ENCODE measurements at places on chromosomes 2 and 18.

GRCh38 chr18:6396276-6396675 lies 18.4 kb downstream of the L3MBTL4 start:
- no peak for DNase-seq

GRCh38 chr2:130846686-130847375 lies 10.1 kb downstream of the ARHGEF4 start:
- DNase-seq, result peak; percentile 37

DNA sequence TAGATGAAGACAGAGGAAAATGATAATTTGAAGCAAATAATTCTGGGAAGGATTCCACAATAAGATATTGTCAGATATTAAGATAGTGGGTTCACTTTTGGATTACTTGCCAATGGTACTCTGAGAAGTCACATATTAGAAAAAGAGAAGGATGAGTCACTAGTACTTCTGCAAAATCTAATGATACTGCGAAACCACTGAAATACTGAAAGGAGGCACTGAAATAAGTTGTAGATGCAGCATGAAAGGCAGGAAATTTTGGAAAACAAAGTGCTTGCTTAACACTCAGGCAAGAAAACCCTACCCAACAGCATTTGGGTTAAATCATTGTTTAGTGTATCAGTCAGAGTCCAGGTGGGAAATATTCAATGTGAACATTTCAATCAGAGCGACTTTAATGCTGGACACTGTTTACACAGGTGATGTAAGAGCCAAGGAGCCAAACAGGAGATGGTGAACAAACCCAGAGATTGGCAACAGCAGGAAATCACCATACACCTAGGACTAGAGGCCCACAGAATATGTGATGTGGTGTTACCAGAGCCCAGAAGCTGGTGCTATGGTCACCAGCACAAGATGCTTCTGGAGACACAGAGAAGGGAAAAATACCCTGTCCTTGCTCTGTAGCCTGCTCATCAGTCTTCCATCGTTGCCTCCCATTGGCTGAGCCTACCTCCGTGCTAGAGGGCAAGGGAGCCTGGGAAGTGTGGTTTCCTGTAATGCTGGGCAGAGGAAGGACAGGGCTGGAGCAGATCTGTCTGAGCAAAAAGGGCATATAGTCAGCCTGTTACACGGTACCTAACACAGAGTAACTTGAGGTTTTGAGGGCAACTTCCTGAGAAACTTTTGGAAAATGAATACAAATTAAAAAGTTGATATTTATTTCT lies 204.7 kb upstream of the ITGA4 start:
- DNase-seq, result no peak

- no peak for DNase-seq
Observed at GRCh38 chr18:78622907-78623541, 356.6 kb upstream of the SALL3 start.

- no peak for DNase-seq
Observed at GRCh38 chr18:39178166-39178565, 1612.6 kb upstream of the CELF4 start.

All from HS-5 (cell line).